ENCODE measurements at places on chromosomes 2 and 18.

GRCh38 chr2:225566798-225567197 lies 167.3 kb downstream of the NYAP2 start:
- DNase-seq, result no peak

- no peak for DNase-seq
Measured at GRCh38 chr2:223465793-223466192, 136.4 kb downstream of the SCG2 start.

DNA sequence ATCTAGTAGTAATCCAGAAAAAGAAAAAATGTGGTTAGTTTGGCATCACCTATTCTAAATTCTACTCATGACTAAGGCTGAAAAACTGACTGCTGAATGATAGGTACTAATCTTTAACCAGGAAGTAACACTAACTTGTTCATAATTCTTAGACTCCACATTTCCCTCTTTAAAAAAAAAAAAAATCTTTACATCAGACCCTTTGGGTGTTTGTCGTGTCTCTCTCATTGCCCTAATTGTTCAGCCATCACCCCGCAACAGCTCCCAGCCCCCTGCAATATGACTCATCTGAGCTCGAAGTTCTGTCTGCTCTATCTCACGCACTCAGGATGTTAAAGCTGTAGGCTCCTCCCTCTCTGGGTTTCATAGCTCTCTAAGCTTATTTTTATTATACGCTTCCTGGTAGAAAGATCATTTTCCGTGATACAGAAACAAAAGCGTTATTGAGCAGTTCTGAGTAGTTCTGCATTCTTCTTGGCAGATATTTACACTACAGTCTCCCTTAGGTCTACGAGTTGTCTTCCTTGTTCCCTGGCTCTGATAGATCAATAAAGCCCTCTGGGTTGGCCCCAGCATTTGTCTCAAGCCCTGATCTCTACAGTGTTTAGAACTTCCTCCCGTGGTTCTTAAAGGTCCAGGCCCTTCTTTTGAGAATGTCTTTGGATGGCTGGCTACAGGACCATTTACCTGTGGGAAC lies 95.6 kb downstream of the TNFRSF11A start:
- peak; percentile 38 for DNase-seq

GRCh38 chr2:161063946-161064306 lies 96.3 kb upstream of the TANK start:
- DNase-seq, result no peak

DNA sequence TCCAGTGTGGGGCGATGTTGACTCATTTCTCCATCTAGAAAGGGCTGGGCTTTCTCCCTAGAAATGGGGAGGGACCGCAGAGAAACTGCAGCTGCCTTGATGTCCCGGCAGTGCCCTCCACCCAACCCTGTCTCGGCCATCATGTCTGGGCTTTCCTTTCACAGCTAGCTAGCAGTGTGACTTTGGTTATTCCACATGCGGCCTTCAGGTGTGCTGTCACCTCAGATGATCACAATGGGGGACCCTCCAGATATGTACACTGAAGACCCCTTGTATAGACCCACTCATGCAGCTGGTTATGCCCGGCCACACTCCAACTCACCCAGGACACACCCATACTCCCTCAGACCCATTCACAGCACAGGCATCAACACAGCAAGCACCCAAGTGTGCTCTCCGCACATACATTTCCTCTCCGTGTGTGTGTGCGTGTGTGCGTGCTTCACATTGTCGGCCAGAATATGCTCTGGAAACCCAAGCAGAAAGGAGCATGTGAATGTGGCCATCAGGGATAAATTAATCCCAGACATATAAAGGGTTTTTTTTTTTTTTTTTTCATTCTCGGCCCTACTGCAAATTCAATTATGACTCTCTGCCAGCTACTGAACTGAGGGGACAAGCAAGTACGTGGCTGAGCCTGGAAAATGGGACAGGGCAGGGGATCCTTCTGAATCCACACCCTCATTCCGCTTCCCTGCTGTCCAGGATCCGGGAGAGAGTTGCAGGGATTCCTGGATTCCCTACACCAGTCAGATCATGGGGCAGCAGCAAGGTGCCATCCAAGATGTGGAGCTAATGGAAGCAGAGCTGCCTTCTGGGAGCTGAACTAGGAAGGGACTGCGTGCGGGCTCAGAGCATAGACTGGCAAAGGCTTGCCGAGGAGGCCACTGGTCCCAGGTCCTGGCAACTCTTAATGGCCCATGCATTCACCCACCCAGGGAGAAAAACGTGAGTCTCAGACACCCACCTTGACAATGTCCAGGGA lies 240.2 kb downstream of the DYSF start:
- no peak for DNase-seq
